ENCODE measurements at places on chromosomes 13 and 19.

- no peak for DNase-seq
These were observed 5.4 kb downstream of the RSPH6A start for GRCh38 chr19:45809643-45810159.

- no peak for DNase-seq
These were observed 68.7 kb downstream of the RASL11A start for GRCh38 chr13:27339299-27339698.

- no peak for DNase-seq
These were observed 62.1 kb downstream of the RUBCNL start for GRCh38 chr13:46324976-46325375.

GRCh38 chr19:32558607-32559228 lies 22.3 kb upstream of the PDCD5 start:
- no peak for DNase-seq

DNA sequence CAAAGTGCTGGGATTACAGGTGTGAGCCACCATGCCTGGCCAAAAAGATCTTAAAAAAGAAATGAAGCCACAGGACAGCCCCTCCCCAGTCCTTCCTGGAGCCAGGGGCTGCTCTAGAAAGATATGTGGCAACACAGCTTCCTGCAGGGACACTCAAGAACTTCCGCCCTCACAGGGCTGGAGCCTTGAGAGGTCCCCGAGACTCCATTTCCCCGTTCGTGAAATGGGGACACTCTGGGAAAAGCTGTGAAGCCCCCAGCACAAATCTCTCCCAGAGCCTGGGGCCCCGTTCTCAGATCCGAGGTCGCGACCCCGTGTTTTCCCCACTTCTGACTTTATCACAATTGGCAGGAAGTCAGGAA lies 2.5 kb upstream of the GPX4 start:
- DNase-seq: no peak

DNA sequence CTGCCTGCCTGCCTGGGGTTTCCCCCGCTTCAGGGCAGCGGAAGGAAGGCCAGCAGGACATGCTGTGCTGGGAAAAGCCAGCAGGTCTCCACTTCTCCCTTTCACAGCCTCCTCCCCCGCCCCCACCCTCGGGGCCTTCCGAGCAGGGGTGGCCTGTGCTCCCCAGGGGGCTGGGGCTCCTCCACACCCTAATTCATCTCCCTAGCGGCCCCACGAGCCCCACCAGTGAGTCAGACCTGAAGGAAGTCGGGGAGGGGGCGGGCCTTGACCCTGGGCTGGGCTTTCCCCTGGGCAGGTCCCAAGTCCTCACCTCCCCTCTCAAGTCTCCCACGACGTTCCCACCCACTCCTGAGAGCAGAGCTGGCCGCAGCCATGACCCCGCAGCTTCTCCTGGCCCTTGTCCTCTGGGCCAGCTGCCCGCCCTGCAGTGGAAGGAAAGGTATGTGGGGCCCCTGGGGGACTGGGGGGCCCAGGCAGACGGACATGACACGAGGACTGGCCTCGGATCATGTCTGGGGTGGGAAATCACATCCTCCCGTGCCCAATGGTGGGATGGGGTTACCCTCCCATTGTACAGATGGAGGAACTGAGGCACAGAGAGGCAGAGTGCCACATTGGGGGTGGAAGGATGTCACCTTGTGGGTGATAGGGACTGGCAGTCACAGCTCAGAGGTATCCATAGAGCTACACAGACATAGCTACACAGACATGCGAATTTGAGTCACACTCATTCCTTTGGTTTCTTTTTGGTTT lies at the start of gene EBI3:
TSS of gene EBI3 (plus strand) at position 345 of the 753 bp plus-strand sequence. CDS start at position 373, 28 bp downstream.
- DNase-seq: no peak

GRCh38 chr13:73467125-73467524 lies 408.3 kb downstream of the KLF5 start:
- DNase-seq: no peak
